ENCODE measurements at places on chromosomes 2 and 18.

GRCh38 chr2:230735884-230736283, 23.2 kb downstream of the CAB39 start:
- DNase-seq = no peak

DNA sequence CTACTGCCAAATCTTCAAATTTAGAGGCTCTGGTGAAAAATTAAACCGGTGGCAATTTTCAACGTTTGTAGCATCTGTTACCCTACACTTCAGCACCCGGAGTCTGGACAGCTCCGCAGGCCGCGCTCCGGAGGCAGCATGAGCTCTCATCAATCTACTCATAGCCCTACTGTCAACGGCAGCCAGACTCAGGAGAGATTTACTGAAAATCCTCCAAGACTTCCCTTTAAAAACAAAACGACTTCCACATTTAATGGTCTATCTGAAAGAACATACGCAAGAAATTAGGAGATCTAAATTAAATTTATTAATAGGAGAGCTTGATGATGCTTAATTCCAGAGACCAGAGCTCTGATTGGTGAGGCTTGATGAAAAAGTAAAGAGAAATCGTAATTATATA, 970 bp upstream of the ADCYAP1 start:
- no peak for DNase-seq

DNA sequence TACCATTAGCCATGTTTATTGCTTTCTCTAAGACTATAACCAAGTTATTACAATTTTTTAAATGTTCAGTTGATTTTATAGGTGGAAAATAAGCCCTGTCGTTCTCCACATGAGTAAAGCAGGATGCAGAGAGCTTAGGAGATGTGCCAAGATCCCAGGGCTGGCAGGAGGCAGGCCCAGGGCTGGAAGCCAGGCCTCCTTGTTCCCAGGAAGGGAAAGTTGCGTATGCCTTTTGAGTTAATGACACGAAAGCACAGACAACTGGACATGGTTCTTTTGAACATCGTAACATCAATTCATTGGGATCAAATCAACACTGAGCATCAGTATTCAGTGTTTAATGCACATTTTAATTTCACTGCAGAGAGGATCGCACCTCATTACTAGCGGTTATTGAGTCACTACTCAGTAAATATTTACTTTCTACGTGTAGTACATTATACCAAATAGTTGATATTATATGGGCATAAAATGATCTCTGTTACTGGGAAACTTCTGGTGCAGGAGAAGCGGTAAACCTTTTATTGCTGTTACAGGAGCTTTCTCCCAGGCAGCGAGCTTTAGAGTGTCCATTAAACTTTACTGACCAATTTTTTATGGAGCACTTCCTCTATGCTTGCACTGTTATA, 60.0 kb downstream of the RNF144A start:
- no peak for DNase-seq

DNA sequence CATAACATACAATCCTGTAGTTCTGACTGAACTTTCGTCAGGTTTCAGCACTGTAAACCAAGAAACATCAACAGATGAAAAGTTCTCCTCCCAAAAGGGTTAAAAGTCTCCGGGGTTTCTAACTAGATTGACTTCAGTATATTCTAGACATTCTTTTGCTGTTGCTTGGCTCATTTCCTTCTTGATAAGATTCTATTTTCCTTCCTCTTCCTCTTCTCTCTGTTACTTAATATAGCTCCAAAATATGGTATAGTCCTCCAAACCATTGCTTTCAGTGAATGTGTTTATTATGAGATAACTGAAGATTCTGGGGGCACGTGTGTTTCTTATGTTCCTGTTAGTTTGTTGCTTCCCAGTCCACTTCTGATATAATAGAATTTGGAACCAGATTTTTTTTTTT, 46.4 kb upstream of the MAP4K3 start:
- DNase-seq = no peak

- DNase-seq = no peak
Measured at GRCh38 chr2:119009110-119009509, 67.1 kb downstream of the MARCO start.

- DNase-seq = no peak
Measured at GRCh38 chr2:102233132-102233884, 46.5 kb downstream of the IL1RL2 start.

DNA sequence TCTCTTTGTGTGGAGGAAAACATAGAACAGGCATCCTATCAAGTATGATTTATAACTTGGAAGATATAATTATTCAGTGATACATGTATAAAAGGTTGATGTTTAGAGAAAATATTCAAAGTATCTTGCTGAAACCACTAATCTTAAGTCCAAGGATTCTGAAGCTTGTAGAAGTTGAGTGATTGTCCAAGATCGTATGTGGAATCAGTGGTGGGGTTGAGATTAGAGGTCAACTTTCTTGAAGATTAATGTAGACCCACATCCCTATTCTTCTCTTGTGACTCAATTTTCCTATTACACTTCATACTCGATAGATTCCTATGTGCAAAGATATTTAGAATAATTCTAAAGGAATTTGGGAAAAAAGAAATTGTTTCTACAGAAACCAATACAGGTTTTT, 1565.9 kb upstream of the ACVR2A start:
- no peak for DNase-seq

GRCh38 chr2:10489842-10490555, 41.9 kb upstream of the ODC1 start:
- DNase-seq = no peak

- DNase-seq = no peak
Measured at GRCh38 chr2:210687786-210688470, 131.5 kb downstream of the CPS1 start.

All from NCI-H2171 treated with DMSO at 0.1 percent for 48 hours (cell line).